ENCODE measurements at places on chromosomes 5 and 9.

- DNase-seq = no peak
Observed at GRCh38 chr5:41793141-41793770, 77.0 kb downstream of the OXCT1 start.

DNA sequence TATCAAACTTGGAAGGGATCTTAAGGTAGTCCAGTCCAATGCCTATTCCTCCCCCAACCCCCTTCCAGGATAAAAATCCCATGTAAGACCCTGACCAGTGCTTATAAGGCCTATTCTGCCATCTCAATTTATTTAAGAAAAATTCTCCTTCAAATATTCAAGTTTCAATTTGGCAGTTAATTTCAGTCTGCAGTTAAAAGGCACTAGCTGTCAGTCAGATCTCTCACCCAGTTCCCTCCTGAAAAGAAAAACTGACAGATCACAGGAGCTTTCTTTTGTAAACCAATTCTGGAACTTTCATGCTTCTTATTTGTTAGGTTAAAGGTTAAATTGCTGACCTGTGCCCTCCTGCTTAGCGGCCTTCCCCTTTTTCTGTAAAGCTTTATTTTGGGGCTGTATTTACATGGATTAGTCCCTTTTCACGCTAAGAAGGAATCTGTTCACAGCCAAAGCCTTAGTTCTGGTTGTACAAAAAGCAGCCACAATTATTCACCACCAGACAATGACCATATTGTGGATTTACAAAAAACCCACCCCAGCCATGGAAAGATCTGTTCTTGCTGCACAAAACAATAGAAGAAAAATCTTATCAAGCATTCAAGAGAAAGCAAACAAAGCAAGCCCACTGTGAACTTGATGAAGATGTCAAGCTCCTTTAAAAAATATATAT lies 68.7 kb downstream of the DENND1A start:
- DNase-seq = no peak

DNA sequence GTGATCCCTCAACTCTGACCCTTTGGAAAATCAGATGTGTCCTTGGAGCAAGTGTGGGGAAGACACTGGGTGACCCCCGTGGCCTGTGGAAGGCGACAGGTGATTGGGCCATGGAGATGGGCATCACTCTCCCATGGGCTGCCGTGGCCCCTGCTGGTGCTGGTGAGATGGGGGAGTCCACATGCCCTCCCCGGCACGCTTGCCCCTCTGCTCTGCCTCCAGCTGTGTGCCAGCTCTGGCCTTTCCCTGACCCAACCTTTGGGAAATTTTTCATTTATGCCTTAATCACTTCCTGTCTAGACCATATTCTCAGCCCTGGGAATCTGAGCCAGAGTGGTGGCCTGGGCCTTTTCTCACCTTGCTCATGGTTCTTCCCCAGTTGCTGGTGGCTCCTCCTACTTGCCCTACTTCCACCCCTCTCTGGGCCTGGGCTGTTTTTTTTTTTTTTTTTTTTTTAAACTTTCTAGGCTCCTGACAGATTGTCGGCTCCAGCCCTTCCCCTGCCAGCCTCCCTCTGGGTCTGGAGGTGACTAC lies 56.6 kb downstream of the RGS3 start:
- peak; percentile 84 for DNase-seq

- DNase-seq = no peak
Observed at GRCh38 chr5:127577458-127577857, 60.0 kb downstream of the PRRC1 start.

DNA sequence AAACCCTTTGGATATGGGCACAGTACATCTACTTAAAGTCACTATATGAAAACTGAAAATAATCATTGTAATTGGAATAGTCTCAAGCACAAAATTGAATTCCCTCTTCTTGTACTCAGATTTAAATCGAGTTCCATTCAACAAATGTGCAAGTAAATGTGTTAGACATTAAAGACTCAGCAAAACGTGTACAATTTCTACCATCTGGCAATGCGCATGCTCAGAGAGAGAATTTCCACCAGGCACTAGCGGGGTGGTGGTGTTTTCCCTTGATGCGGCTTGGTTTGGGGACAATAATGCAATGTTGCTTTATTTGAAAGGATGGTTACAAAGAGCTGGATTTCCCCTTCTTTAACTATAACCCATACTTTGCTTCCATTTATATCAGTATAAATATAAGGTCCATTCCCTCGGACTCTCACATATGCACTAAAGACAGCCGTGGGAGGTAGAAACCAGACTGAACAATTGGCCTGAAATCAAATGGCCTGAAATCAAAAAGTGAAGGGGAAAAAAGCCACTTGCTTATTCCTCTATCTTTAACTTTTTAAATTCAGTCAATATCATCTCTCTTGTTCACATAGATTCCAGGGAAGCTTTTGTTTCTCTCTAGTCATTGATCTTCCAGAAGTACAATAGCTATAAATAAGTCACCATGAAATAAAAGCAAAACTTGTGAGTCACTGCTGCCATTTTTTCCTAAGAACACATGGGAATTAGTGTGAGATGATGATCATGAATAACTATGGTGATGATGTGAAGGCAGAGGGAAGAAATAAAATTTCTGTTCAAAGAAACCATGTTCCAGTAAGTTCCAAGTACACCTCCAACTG lies 59.2 kb downstream of the ADAMTS12 start:
- no peak for DNase-seq

GRCh38 chr9:113665756-113666155 lies 202.2 kb downstream of the RGS3 start:
- no peak for DNase-seq

DNA sequence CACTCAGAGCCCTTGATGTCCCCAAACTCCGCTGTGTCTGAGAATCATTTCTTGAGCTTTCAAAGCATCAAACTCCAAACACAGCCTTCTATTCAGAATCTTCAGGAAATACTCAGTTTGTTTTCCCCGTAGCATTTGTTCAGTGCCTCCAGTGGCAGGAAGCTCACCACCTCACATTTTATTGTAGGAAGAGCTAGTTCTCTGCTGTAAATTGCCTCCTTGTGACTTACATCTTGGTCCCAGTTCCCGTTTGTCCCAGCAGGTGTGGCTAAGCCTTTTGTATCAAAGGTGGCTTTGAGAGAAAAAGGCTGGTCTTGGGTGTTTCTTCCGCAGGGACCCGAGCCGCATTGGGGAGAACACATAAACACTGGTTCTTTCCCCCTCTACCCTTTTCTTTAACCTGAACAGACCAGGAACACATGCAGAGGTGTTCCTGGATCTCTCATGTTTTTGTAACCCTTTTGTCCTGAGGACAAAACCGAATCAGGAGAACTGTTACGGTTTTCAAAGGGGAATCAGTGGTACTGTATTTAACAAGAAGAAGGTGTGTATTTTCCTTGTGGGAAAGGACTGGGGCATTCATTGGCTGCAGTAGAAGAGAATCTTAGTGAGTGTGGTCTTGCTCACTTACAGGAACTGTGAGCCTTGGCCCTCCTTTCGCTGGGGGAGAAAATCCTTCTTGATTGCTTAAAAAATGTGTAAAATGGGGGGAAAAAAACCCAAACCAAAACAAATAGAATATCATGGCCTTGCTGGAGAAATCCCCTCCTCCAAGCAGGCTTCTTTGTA lies 1.9 kb downstream of the OSMR start:
- DNase-seq = no peak

DNA sequence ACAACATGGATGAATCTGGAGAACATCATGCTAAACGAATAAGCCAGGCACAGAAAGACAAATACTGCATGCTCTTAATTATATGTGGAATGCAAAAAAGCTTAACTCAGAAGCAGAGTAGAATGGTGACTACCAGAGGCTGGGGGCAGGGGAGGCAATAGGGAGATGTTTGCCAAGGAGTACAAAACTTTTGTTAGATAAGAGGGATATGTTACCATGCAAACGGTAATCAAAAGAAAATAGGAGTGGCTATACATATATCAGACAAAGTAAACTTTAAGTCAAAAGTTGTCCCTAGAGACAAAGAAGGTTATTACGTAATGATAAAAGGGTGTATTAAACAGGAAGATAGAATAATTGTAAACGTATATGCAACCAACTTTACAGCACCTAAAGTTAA lies 17.8 kb upstream of the BTNL3 start:
- DNase-seq = no peak

DNA sequence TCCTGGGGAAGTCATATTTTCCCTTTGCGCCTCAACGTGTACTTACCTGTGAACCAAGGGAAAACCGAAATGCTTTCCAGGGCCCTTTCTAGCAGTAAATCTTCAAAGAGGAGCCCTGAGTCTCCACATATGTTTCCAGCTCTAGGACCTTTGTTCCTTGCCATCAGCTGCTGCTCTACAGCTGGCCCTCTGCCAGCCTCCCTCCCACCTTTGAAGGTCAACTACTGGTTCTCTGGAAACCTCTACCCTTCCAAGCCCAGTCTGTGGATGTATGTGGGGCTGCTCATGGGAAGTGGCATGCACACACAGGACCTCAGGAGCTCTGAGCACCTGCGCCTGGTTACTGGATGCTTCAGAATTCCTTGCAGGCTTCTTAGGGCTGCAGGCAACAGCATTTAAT lies 117.2 kb downstream of the PSD2 start:
- DNase-seq = no peak

GRCh38 chr5:133289686-133290367 lies 238.0 kb downstream of the HSPA4 start:
- DNase-seq = no peak

- peak; percentile 88 for DNase-seq
Observed at GRCh38 chr9:98263482-98264357, 8.3 kb upstream of the TBC1D2 start.

- no peak for DNase-seq
Observed at GRCh38 chr9:78756813-78757510, 460.0 kb downstream of the PSAT1 start.

- no peak for DNase-seq
Observed at GRCh38 chr5:140312067-140312790, 9.3 kb upstream of the PFDN1 start.

GRCh38 chr5:168366116-168366515 lies 74.7 kb downstream of the WWC1 start:
- DNase-seq = no peak

- DNase-seq = no peak
Observed at GRCh38 chr5:53237876-53238275, 128.3 kb upstream of the MOCS2 start.

DNA sequence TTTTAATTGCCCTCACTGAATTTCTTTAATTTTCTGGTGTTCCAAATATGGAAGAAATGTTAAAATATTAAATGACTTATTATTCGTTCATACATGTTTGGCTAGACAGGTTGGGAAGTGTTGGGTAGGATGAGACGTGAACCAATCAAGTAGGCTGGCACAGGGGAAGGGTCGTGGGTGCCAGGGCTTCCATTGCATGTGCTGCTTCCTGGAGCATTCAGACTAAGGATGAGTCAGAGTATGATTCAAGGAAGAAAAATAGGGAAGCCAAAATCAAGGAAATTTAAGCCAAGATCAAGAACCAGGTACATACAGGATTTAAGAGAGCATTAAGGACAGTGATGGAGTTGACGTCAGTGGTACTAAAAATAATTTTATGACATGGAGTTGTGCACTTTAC lies 2068.0 kb downstream of the MAT2B start:
- no peak for DNase-seq

GRCh38 chr9:124799274-124800006 lies 22.5 kb downstream of the OLFML2A start:
- no peak for DNase-seq

GRCh38 chr9:14156046-14156445 lies 157.9 kb downstream of the NFIB start:
- no peak for DNase-seq

GRCh38 chr5:56807679-56808078 lies 7.7 kb upstream of the MAP3K1 start:
- no peak for DNase-seq

DNA sequence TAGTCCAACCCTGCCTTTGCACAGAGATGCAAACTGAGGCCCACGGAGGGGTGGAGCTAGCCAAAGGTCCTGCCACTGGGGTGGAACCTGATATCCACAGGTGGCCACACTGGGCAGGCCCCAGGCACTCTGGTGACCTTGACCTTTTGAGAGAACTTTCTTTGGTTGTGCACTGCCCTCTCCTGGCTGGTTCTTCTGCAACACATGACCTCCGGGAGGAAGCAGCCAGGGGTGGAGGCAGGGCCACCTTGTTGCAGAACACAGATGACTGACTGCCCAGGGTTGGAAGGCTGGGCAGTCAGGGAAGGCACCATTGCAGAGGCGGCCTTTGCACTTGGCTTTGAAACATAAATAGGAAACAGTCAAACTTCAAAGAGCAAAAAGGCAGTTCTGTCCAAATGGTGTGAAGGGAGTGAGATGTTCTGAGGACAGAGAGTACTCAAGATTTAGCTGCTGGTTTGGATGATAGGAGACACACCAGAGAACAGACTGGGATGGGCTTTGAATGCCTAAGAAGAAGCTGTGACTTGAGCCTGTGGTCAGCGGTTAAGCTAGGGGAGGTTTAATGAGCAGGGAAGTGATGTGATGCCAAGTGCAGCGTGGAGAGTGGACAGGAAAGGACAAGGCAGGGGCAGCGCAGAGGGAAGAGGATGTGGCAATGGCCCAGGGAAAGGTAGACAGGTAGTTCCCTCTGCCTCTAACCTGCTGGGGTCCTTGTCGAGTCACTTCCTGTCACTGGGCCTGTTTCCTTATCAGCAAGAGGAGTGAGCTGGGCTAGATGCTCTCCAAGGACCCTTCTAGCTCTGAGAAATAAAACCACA lies 6.8 kb upstream of the TCOF1 start:
- peak; percentile 52 for DNase-seq

DNA sequence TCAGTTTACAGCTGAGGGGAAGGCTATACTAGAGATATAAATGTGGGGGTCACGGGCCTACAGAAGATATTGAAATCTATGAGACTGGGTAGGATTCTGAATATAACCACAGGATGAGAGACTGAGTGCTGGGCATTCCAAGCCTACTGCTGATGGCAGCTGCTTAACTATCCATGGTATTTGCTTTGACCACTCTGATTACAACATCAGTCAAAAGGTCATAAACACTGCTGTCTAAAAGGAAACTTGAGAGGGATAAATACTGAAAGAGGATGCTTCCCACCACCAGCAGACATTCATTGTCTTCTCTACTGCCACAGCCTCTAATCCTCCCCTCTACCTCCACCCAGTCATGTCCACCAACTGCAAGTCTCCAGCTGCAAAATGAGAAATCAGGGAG lies 3.8 kb downstream of the ZNF622 start:
- DNase-seq = no peak

DNA sequence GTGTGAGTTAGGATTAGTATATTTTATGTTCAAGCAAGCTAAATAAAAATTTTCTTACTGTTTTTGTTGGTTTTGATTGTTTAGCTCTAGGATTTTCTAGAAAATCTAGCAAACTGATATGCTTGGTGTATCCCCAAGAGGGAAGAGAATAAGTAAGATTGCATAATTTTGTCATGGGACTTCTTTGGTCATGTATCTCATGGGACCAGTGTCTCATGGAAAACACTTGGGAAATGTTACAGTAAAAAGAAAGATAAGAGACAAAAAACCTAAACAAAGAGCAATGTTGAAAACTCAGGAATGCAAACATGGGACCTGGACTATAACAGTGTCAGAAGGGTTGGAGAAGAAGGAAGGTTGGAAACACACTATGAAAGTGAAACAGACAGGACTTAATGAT lies 119.4 kb downstream of the TLR4 start:
- DNase-seq = no peak

GRCh38 chr5:107341376-107342084 lies 329.2 kb downstream of the EFNA5 start:
- no peak for DNase-seq

- no peak for DNase-seq
Observed at GRCh38 chr9:34961574-34962490, 3.7 kb downstream of the PHF24 start.

DNA sequence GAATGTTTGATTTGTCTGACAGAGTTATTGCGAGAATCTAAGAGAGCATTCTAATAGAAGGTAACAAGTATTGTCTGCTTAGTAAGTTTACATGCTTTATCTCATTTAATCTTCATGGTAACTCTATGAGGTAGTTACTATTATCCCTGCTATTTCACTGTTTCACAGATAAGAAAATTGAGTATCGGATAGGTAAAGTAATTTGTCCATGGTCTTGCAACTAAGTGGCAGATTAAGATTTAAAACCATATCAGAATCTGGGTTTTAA lies 118.2 kb downstream of the SNCAIP start:
- no peak for DNase-seq
